ENCODE measurements at places on chromosomes 12 and 14. TPM values are rescaled to one million over a fixed set of nuclear protein-coding genes. Genes with fewer than 3 reads are reported as not detected.

GRCh38 chr12:91361864-91362263, 179.2 kb upstream of the DCN start:
- H3K4me3 ChIP-seq: no peak overlapping the region
- no peaks in the 10 kb centered on the region for H3K27me3 ChIP-seq
- H3K27ac ChIP-seq: no peak overlapping the region
- H3K36me3 ChIP-seq: no peaks in the 10 kb centered on the region
- no peak for DNase-seq

GRCh38 chr12:118299791-118300460, 72.8 kb downstream of the TAOK3 start:
- DNase-seq: no peak
- H3K27ac ChIP-seq: no peak overlapping the region
- peaks cover 8% of the 10 kb centered on the region for H3K4me1 ChIP-seq
- no peak overlapping the region for H3K4me3 ChIP-seq
- no peaks in the 10 kb centered on the region for H3K27me3 ChIP-seq
- no peaks in the 10 kb centered on the region for H3K36me3 ChIP-seq

- DNase-seq: no peak
- peaks cover 53% of the 10 kb centered on the region for H3K4me1 ChIP-seq
- H3K27ac ChIP-seq: no peak overlapping the region
- H3K4me3 ChIP-seq: no peak overlapping the region
Observed at GRCh38 chr12:2335513-2335912, 282.7 kb downstream of the CACNA1C start.

DNA sequence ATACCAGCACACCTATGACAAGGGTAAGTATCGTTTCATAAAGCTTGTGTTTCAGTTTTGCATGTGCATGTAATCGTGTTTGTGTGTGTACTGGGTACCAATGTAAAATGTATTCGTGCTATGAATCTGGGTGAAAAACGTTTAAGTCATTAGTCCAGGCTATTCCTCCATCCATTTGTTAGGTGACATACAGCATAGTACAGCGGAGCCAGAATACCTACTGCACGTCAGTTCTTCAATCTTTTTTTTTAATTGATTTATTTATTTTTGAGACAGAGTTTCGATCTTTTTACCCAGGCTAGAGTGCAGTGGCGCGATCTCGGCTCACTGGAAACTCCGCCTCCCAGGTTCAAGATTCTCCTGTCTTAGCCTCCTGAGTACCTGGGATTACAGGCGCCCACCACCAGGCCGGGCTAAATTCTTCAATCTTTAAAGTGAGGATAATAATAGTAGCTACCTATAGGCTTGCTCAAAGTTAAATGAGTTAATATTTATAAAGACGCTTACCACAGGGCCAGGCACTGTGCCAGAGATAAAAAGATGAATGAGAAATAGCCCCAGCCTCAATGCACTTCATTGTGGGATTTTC, 661 bp upstream of the RPS26 start:
- peaks cover 39% of the 10 kb centered on the region for H3K4me1 ChIP-seq
- peaks cover 12% of the 10 kb centered on the region for H3K36me3 ChIP-seq
- no peaks in the 10 kb centered on the region for H3K27me3 ChIP-seq

GRCh38 chr14:103052407-103052806, 4.9 kb downstream of the CDC42BPB start:
- H3K4me3 ChIP-seq: peak overlapping the region; percentile 40
- DNase-seq: no peak
- no peaks in the 10 kb centered on the region for H3K27me3 ChIP-seq
- H3K4me1 ChIP-seq: peaks cover 27% of the 10 kb centered on the region
- no peak overlapping the region for H3K27ac ChIP-seq
- no peaks in the 10 kb centered on the region for H3K36me3 ChIP-seq

- peaks cover 29% of the 10 kb centered on the region for H3K4me1 ChIP-seq
- peak overlapping the region; percentile 83 for H3K4me3 ChIP-seq
- H3K27ac ChIP-seq: no peak overlapping the region
- peaks cover 30% of the 10 kb centered on the region for H3K27me3 ChIP-seq
- no peak for DNase-seq
Observed at GRCh38 chr14:23349156-23349845, 3.4 kb downstream of the SLC22A17 start.

- H3K4me3 ChIP-seq: no peak overlapping the region
- H3K36me3 ChIP-seq: no peaks in the 10 kb centered on the region
- no peaks in the 10 kb centered on the region for H3K4me1 ChIP-seq
- no peak for DNase-seq
- H3K27me3 ChIP-seq: no peaks in the 10 kb centered on the region
Observed at GRCh38 chr14:81153187-81153586, 67.6 kb downstream of the GTF2A1 start.

GRCh38 chr12:106304797-106305196, 2.3 kb downstream of the TCP11L2 start:
- no peaks in the 10 kb centered on the region for H3K36me3 ChIP-seq
- no peak overlapping the region for H3K27ac ChIP-seq
- peaks cover 32% of the 10 kb centered on the region for H3K27me3 ChIP-seq
- peaks cover 14% of the 10 kb centered on the region for H3K4me1 ChIP-seq

DNA sequence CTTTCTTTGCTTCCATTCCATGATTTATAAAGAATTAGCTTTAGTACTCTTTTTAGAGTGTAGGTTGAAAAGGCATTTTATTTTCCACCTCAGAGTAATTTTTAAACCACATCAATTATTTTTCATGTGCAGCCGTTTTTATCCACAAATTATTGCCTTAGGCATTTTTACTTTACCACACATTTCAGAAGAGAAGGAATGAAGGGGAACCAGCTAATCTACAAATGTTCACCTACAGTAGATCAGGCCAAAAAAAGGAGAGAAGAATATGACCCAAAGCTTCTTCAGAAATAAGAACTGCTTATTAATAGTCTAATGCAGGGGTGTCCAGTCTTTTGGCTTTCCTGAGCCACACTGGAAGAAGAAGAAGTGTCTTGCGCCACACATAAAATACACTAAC, 19.8 kb upstream of the NTN4 start:
- H3K36me3 ChIP-seq: no peaks in the 10 kb centered on the region
- H3K4me1 ChIP-seq: no peaks in the 10 kb centered on the region
- no peak overlapping the region for H3K27ac ChIP-seq
- no peak overlapping the region for H3K4me3 ChIP-seq
- DNase-seq: no peak
- H3K27me3 ChIP-seq: peaks cover 15% of the 10 kb centered on the region

- no peaks in the 10 kb centered on the region for H3K36me3 ChIP-seq
- no peak overlapping the region for H3K27ac ChIP-seq
- H3K4me1 ChIP-seq: no peaks in the 10 kb centered on the region
- peaks cover 13% of the 10 kb centered on the region for H3K27me3 ChIP-seq
- no peak for DNase-seq
Observed at GRCh38 chr14:67717048-67717447, 15.4 kb downstream of the RDH12 start.

- H3K27me3 ChIP-seq: peaks cover 14% of the 10 kb centered on the region
- no peaks in the 10 kb centered on the region for H3K4me1 ChIP-seq
- no peaks in the 10 kb centered on the region for H3K36me3 ChIP-seq
- no peak overlapping the region for H3K4me3 ChIP-seq
- no peak for DNase-seq
Observed at GRCh38 chr12:130147875-130148596, 14.2 kb upstream of the FZD10 start.

DNA sequence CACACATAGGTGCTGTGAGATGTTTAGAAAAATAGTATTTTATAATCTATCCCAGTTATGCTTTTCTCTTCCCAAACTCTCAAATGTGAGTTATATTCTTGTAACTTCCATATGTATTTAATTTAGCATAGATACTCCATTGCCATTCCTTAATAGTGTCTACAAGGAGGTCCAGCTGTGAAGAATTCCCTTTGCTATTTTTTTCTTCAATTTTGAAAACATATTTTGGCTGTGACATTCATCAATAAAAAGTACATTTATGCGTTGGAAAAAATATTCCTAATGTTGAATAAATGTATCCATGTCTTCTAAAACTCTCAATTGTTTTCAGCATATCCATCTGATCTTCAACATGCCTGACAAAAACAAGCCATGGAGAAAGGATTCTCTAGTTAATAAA, 1402.0 kb upstream of the SEL1L start:
- DNase-seq: no peak
- no peaks in the 10 kb centered on the region for H3K36me3 ChIP-seq
- no peak overlapping the region for H3K4me3 ChIP-seq
- H3K27ac ChIP-seq: no peak overlapping the region
- no peaks in the 10 kb centered on the region for H3K4me1 ChIP-seq
- H3K27me3 ChIP-seq: no peaks in the 10 kb centered on the region

- H3K4me1 ChIP-seq: peaks cover 21% of the 10 kb centered on the region
- no peak overlapping the region for H3K27ac ChIP-seq
- H3K27me3 ChIP-seq: no peaks in the 10 kb centered on the region
- H3K36me3 ChIP-seq: no peaks in the 10 kb centered on the region
- DNase-seq: no peak
Observed at GRCh38 chr12:10362325-10362724, 27.5 kb downstream of the KLRK1 start.

DNA sequence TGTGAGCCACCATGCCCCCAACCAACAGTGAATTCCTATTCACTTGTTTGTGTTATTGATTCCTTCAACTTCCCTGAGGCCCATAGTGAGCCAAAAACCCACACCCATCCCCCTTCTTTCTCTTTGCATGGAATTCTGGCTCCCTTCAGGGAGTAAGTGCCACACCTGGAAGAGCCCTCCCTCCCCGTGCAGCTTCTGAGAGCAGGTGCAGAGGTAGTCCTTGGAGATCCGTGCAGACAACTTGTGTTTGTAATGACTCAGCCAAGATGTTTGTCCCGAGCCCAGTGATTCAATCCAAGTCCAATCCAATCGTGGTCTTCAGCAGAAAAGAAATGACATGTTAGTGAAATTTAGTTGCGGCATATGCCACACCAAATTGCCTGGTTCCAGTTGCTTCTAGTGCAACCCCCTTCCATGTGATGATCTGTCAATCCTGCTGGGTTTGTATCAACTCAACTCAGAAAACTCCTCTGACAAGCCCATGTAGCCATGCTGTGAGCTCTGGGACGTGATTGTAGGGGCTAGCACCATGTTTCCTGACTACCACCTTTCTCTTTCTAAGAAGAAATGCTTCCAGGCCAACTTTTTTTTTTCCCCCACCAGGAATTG, 27.5 kb downstream of the GPRC5A start:
- DNase-seq: no peak
- H3K27me3 ChIP-seq: peaks cover 12% of the 10 kb centered on the region

DNA sequence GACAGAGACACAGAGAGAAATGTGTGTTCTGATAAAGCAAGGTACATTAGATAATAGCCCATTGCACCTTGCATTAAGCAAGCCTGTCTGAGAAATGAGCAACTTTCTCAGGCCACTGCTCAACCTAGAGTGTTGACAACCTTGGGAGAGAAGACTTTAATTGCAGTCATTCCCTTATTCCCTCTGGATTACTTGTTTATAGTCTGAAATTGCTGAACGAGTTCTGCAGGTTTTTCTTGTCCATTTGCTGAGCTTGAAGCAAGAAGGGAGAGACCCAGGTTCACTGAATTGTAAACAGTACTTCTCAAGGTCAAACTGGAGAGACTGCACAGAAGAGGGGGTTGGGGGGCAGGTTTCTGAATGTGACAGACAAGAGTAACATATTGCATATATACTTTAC, 159.4 kb upstream of the PLEKHG7 start:
- no peak overlapping the region for H3K4me3 ChIP-seq
- DNase-seq: no peak
- no peak overlapping the region for H3K27ac ChIP-seq
- no peaks in the 10 kb centered on the region for H3K27me3 ChIP-seq
- no peaks in the 10 kb centered on the region for H3K36me3 ChIP-seq

DNA sequence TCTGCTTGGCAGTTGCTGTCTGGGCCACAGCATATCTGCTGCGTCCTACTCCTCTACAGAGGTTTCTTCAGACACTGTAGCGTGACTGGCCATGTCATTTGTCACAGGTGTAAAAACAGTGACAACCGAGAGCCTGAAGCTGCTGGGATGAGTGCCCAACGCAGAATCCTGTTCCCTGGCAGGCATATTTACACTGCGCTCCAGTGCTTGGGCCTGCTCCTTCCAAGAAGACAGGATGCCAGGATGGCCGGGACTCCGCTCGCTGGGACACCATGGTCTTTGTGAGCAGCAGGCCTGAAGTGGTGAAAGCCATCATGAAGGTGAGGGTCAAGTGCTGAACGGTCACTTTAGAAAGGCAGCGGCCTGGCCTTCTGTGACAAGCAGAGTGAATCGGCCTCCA, 171.4 kb downstream of the EMP1 start:
- no peak overlapping the region for H3K27ac ChIP-seq
- peaks cover 14% of the 10 kb centered on the region for H3K27me3 ChIP-seq
- no peaks in the 10 kb centered on the region for H3K4me1 ChIP-seq
- H3K4me3 ChIP-seq: no peak overlapping the region
- H3K36me3 ChIP-seq: no peaks in the 10 kb centered on the region
- DNase-seq: no peak

- no peak overlapping the region for H3K27ac ChIP-seq
- H3K27me3 ChIP-seq: no peaks in the 10 kb centered on the region
- no peaks in the 10 kb centered on the region for H3K36me3 ChIP-seq
- DNase-seq: no peak
Observed at GRCh38 chr14:71486279-71486678, 445.9 kb upstream of the RGS6 start.

DNA sequence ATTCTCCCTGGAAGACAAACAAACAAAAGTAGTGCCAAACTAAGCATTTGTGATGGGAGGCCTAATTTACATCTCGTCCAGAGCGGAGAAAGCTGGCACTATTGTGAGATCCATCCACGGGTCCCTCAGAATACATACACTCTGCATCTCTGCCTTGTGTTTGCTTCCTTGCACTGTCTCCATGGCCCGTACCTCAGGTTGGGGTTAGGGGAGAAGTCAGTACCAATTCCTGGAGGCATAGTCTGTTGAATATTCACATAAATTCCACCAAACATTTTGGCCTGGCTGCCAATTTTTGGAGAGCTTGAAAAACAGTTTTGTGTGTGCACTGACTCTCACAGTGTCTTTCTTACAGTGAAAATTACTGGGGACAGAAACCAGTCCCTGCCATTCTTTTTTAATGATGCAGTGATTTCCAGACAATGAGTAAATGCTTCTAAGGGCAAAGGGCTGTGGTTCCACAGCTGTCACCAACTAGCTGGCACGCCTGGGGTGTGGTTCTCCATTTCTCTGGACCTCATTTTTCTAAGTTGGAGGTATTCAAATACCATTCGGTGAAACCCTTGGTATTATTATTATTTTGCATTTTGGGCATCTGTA, 119.7 kb upstream of the HIF1A start:
- no peaks in the 10 kb centered on the region for H3K36me3 ChIP-seq
- H3K4me1 ChIP-seq: no peaks in the 10 kb centered on the region

The IL26 gene
- not detected for total RNA-seq

The KRT82 gene
- not detected for total RNA-seq

The MORN3 gene
- 0.63 TPM for total RNA-seq

The CEBPE gene
- not detected for total RNA-seq

The FAM222A gene
- total RNA-seq: 12.5 TPM

The MIP gene
- total RNA-seq: not detected

The NEUROD4 gene
- 7.3 TPM for total RNA-seq

The RND1 gene
- total RNA-seq: 6.1 TPM

The OTOGL gene
- total RNA-seq: 0.12 TPM

The NEDD8 gene
- total RNA-seq: 208 TPM

The HOTAIR gene
- not detected for total RNA-seq

The TMPRSS12 gene
- total RNA-seq: not detected

The NR4A1 gene
- total RNA-seq: 51.0 TPM

The POU6F1 gene
- total RNA-seq: 7.7 TPM

The GNG2 gene
- 174 TPM for total RNA-seq

The PZP gene
- total RNA-seq: not detected

The TMEM233 gene
- total RNA-seq: not detected
